ENCODE measurements at places on chromosomes 16 and 17. TPM values are rescaled to one million over a fixed set of nuclear protein-coding genes. Genes with fewer than 3 reads are reported as not detected.

GRCh38 chr17:77098884-77099545 lies 41.8 kb upstream of the SEC14L1 start:
- peak overlapping the region; percentile 53 for H3K27ac ChIP-seq
- H3K36me3 ChIP-seq: peaks cover 54% of the 10 kb centered on the region
- H3K4me3 ChIP-seq: no peak overlapping the region
- H3K27me3 ChIP-seq: no peaks in the 10 kb centered on the region
- peaks cover 22% of the 10 kb centered on the region for H3K4me1 ChIP-seq

DNA sequence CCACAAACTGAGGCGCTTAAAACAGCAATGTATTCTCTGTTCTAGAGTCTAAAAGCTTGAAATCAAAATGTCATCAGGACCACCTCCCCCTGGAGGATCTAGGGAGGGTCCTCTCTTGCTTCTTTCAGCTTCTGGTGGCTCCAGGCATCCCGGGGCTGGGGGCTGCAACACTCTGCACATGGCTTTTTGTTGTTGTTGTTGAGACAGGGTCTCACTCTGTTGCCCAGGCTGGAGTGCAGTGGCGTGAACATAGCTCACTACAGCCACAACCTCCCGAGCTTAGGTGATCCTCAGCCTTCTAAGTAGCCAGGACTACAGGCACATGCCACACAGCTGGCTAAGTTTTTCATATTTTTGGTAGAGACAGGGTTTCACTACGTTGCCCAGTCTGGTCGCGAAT lies 37.0 kb upstream of the SNN start:
- DNase-seq: no peak
- H3K36me3 ChIP-seq: no peaks in the 10 kb centered on the region

DNA sequence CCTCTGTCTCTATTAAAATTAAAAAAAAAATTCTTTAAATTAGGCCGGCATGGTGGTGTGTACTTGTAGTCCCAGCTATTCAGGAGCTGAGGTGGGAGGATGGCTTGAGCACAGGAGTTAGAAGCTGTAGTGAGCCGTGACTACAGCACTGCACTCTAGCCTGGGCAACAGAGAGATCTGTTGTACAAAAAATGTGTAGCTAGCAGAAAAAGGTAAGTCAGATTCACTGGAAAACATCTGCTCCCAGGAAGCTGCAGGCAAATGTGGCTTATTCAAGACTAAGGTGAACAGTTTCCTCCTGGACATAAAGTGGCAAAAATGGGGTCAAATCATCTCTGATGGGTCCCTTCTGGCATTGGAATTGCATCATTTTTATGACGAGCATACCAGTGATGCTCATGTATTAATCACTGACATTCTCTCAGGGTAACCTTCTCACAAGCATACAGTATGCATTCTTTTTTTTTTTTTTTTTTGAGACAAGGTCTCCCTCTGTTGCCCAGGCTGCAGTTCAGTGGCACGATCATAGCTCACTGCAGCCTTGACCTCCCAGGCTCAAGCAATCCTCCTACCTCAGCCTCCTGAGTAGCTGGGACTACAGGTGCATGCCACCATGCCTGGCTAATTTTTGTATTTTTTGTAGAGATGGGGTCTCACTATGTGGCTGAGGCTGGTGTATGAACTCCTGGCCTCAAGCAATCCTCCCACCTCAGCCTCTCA lies 48.7 kb downstream of the CPPED1 start:
- no peak for DNase-seq
- peaks cover 15% of the 10 kb centered on the region for H3K4me1 ChIP-seq
- peaks cover 3% of the 10 kb centered on the region for H3K36me3 ChIP-seq
- H3K4me3 ChIP-seq: no peak overlapping the region
- no peak overlapping the region for H3K27ac ChIP-seq

- no peak overlapping the region for H3K4me3 ChIP-seq
- H3K27me3 ChIP-seq: peaks cover 5% of the 10 kb centered on the region
- H3K27ac ChIP-seq: no peak overlapping the region
- H3K36me3 ChIP-seq: no peaks in the 10 kb centered on the region
- DNase-seq: no peak
Measured at GRCh38 chr16:20415541-20415940, 6.2 kb downstream of the ACSM5 start.

GRCh38 chr17:39122991-39123390 lies 28.4 kb downstream of the PLXDC1 start:
- peaks cover 19% of the 10 kb centered on the region for H3K4me1 ChIP-seq
- no peak for DNase-seq
- H3K36me3 ChIP-seq: no peaks in the 10 kb centered on the region
- H3K27me3 ChIP-seq: no peaks in the 10 kb centered on the region
- no peak overlapping the region for H3K4me3 ChIP-seq
- H3K27ac ChIP-seq: no peak overlapping the region

DNA sequence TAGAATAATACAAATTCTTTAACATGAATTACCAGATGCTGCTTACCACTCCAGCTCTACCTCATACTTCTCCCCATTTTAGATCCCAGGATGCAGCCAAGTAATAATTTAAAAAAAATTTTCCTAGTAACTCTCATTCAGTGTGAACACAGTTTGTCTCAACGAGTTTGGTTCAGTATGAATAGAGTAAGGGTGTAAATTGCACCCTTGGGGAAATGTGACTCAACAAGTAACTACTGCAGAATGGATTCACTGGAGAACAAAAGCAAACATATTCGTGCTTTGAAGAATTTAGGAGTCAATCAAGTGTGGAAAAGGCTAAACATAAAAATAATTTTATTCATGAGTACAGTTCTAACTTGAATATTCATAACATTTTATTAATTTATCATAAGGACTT lies 23.0 kb downstream of the KCNJ16 start:
- H3K36me3 ChIP-seq: no peaks in the 10 kb centered on the region
- no peak for DNase-seq
- no peak overlapping the region for H3K27ac ChIP-seq
- H3K4me3 ChIP-seq: no peak overlapping the region
- no peaks in the 10 kb centered on the region for H3K27me3 ChIP-seq
- H3K4me1 ChIP-seq: peaks cover 4% of the 10 kb centered on the region

GRCh38 chr16:85334718-85335583 lies 222.7 kb upstream of the CIBAR2 start:
- peaks cover 16% of the 10 kb centered on the region for H3K4me1 ChIP-seq
- DNase-seq: no peak
- peak overlapping the region; percentile 67 for H3K4me3 ChIP-seq
- H3K27ac ChIP-seq: no peak overlapping the region

DNA sequence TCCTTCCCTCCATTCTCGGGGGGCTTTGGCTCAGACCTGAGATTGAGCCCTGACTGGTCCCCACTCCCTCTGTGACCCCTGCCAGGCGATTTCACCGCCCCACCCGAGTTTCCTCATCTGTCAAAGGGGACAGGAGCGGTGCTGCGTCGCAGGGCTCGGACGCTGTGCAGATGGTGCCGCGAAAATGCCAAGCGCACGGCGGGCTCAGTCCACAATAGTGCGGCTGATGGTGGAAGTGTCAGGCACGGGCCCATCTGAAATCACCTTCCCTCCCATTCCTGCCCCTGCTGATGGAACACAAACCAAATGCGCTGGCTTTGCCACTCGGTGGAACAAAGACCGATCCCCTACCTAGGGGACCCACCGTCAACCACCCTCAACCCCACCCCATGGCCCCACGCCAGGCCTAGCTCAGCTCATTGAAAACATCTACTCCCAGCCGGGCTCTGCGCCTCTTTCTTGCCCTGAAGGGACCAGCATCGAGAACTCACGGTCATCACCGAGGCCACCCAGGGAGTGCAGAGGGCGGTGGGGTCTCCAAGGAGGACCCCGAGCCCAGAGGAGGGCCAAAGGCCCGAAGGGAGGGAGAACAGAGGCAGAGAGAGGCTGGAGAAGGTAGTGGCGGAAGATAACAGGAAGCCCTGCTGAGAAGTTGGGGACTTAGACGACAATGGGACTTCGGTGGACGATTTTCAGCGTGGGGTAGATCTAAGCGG lies 1.4 kb downstream of the CARHSP1 start:
- no peaks in the 10 kb centered on the region for H3K27me3 ChIP-seq
- H3K4me3 ChIP-seq: peak overlapping the region; percentile 93
- peaks cover 60% of the 10 kb centered on the region for H3K4me1 ChIP-seq
- peak overlapping the region; percentile 84 for H3K27ac ChIP-seq
- H3K36me3 ChIP-seq: peaks cover 4% of the 10 kb centered on the region

DNA sequence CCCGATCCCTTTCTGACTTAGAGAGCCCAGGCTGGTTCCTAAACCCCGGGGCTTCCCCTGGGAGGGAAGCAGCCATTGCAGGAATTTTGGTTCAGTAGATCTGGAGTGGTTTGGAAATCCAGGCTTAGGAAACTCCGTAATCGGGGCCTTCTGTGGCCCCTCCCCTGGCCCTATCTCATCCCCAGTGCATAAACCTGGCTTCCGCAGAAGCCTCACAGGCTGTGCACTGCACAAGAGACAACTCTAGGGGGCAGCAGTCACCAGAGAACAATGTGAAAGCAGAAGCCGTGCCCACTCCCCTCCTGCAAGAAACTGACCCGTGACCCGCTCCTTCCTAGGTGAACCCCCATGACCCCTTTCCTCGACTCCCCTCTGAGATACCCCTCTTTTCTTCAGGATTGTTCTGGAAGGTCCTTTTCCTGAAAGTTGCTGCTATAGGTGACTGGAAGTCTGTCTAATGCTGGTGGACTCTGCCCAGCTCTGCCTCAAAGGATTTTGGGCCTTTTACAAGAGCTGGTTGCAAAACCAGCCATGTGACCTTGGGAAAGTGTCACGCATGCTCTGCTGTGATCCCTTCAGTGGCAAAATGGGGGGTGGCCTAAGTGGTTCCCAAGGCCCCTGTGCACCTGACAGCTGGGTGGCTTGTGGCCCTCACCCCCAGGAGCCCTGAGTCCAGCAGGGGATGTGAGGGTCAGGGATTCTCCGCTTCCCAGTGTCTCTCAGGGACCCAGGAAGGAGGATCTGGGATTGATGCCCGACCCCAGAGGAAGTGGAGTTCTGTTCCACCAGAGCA lies 14.4 kb downstream of the GUCY2D start:
- H3K27me3 ChIP-seq: peaks cover 52% of the 10 kb centered on the region
- H3K4me3 ChIP-seq: peak overlapping the region; percentile 66
- no peaks in the 10 kb centered on the region for H3K36me3 ChIP-seq

- DNase-seq: no peak
- H3K4me1 ChIP-seq: peaks cover 39% of the 10 kb centered on the region
- peak overlapping the region; percentile 92 for H3K27ac ChIP-seq
- no peaks in the 10 kb centered on the region for H3K27me3 ChIP-seq
Measured at GRCh38 chr17:81295676-81296381, 722 bp upstream of the SLC38A10 start.

DNA sequence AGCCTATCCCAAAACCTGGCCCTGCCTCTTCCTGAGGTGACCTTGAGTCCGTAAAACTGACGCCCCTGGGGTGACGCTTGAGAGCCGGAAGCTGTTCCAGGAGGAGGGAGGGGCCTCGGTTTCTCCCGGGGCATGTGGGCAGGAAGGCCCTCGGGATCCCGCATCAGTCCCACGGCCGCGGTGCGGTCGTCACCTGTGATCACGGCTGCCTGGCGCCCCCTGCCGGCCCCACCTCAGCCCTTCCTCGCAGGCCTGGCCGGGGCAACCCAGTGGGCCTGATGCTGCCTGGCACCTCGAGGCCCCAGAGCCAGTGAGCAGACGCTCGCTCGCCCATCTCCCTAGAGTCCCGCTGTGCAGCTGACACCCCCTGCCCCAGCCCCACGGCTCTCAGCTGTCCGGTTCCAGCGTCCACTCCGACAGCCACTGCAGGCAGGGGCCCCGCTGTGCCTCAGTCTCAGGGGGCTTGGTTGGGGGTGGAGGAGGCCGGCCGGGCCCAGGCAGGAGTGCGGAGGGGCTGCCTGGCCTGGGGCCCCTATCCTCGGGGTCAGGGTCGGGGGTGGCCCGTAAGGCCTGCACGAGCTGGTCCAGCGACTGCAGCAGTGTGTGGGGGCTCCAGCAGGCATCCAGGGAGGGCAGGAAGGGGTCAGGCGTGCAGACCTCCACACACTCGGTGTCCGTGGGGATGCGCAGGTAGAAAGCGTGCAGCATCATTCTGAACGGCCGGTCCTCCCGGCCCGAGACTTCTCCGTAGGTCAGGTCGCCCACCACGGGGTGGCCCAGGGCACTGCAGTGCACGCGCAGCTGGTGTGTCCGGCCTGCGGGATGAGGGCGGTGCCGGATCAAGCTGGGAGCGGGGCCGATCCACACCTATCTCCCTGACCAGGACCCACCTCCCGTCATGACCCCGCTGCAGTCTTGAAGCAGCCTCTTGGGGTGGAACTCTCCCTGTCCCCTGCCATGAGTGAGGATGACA lies 2.3 kb downstream of the RPUSD1 start:
- no peak overlapping the region for H3K27ac ChIP-seq
- H3K4me3 ChIP-seq: peak overlapping the region; percentile 35
- H3K36me3 ChIP-seq: peaks cover 9% of the 10 kb centered on the region
- peaks cover 7% of the 10 kb centered on the region for H3K4me1 ChIP-seq

DNA sequence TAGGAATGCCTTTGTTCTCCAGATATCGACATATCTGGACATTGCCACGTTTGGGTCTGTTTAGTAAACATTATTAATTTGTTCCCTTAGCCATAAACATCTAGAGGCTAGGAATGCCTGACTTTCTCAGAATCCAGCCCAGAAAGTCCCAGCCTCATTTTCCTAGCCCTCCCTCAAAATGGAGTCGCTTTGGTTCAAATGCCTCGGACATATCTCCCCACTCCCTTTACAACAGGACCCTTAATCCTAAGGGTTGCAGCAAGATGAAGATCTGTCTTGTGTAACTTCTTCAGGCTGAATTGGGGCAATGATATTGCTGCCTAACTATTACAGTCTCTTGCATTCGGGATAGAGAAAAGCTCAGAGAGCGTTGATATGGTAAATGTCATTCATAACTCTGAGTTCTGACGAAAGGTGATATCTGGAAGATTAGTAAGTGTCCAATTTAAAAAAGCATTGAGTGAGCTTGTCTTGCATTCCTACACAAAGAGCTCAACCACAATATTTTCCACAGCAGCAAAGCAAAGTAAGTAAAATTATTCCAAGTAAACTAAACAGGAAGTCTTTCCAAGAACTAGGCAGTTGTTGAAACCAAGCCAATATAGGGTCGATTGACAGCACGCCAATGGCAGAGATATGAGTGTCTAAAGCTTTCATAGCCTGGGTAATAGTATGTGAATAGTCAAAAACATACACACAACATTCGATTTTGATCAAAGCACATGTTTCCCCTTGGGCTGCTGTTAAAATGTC lies 46.0 kb upstream of the ARL4D start:
- no peak for DNase-seq
- H3K27me3 ChIP-seq: no peaks in the 10 kb centered on the region
- peaks cover 16% of the 10 kb centered on the region for H3K36me3 ChIP-seq
- no peak overlapping the region for H3K27ac ChIP-seq
- no peaks in the 10 kb centered on the region for H3K4me1 ChIP-seq
- H3K4me3 ChIP-seq: no peak overlapping the region

- peak overlapping the region; percentile 99 for H3K27ac ChIP-seq
- DNase-seq: no peak
- peaks cover 26% of the 10 kb centered on the region for H3K4me1 ChIP-seq
- no peaks in the 10 kb centered on the region for H3K27me3 ChIP-seq
- peaks cover 20% of the 10 kb centered on the region for H3K36me3 ChIP-seq
Measured at GRCh38 chr16:30063278-30063892, 2.2 kb upstream of the ALDOA start.

- H3K27me3 ChIP-seq: no peaks in the 10 kb centered on the region
- H3K27ac ChIP-seq: no peak overlapping the region
- H3K4me3 ChIP-seq: no peak overlapping the region
- no peaks in the 10 kb centered on the region for H3K36me3 ChIP-seq
- no peaks in the 10 kb centered on the region for H3K4me1 ChIP-seq
Measured at GRCh38 chr17:6506679-6507231, 49.6 kb downstream of the PITPNM3 start.

Gene ZCCHC14
- 3.4 TPM for total RNA-seq

Gene DNAI2
- not detected for total RNA-seq

Gene SEZ6
- total RNA-seq: not detected

Gene CALB2
- total RNA-seq: not detected

Gene HID1
- total RNA-seq: 1.5 TPM

Gene NRN1L
- total RNA-seq: 0.69 TPM

Gene TMED6
- 2.0 TPM for total RNA-seq

Gene KRTAP4-5
- not detected for total RNA-seq

Gene IL34
- total RNA-seq: 0.71 TPM
